Osteocyte (in vitro differentiated cells): ENCODE measurements at places on chromosomes 6 and 20. TPM values are rescaled to one million over a fixed set of nuclear protein-coding genes. Genes with fewer than 3 reads are reported as not detected.

TNFRSF6B gene
- 0.84 and 2.3 TPM in 2 replicates for total RNA-seq

FOXF2 gene
- 1.5 and 1.8 TPM in 2 replicates for total RNA-seq

RREB1 gene
- total RNA-seq: 29.4 and 29.9 TPM in 2 replicates

BPIFA2 gene
- total RNA-seq: not detected in 2 replicates

YWHAB gene
- total RNA-seq: 203 and 205 TPM in 2 replicates

TCF21 gene
- total RNA-seq: not detected in 2 replicates

- no peak overlapping the region for H3K27ac ChIP-seq
- no peaks in the 10 kb centered on the region for H3K4me1 ChIP-seq
- no peak overlapping the region for H3K4me3 ChIP-seq
- no peaks in the 10 kb centered on the region for H3K36me3 ChIP-seq
- DNase-seq: no peak
- peaks cover 23% of the 10 kb centered on the region for H3K27me3 ChIP-seq
Observed at GRCh38 chr6:90336388-90336947, 39.8 kb upstream of the BACH2 start.

DNA sequence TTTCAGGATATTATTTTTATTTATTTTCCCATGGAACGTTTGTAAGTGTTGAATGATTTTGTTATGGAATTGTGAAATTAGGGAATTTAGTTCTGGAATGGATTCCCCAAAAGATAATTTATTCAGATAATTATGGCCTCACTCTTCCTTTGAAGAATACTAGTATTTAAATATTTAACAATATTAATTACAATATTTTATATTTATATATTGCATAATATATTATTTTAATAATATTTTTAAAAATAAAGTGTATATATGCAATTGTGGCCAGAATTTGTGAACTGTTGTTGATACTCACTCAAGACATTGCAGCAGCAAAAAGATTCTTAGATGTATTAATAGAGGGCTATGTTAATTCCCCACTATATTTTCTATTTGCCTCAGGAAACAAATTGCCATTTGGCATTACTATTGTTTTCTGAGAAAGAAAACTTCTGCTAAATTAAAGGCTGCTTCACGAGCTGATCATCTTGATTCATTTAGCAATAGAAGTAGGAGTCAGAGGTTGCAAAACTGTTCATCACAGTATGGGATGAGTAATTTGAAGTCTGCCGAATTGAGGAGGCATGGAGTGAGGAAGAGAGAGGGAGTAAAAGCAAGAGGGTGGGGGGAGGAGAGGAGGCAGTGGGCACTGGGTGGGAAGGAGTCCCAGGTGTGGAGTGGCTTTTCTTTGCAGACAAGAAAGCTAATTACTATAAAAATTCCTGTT is 729.2 kb downstream of the DHX35 start:
- H3K27me3 ChIP-seq: no peaks in the 10 kb centered on the region
- H3K36me3 ChIP-seq: no peaks in the 10 kb centered on the region
- H3K27ac ChIP-seq: no peak overlapping the region
- H3K4me1 ChIP-seq: peaks cover 31% of the 10 kb centered on the region
- no peak for DNase-seq

DNA sequence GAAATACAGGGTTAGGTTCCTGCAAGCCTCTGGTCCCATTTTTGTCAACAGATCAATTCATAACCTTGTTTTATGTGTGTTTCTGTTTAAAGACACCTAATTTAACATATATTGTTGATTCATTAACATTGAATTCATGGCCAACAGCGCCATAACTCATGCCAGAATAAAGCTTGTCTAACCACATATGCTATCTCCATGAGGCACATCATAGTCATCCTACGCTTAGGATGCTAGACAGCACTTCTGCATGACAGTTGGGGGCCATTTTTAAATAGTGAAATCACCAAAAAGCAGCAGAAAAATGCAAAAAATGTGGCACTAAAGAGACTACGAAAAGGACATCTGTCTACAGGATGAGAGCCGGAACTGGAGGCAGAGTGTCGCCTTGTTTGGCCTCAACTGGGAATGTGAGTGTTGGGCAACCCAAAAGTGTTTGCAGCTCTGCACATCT is 37.9 kb downstream of the TRAM2 start:
- no peak for DNase-seq
- peak overlapping the region; percentile 33 for H3K4me3 ChIP-seq
- H3K36me3 ChIP-seq: peaks cover 27% of the 10 kb centered on the region
- H3K27me3 ChIP-seq: no peaks in the 10 kb centered on the region

DNA sequence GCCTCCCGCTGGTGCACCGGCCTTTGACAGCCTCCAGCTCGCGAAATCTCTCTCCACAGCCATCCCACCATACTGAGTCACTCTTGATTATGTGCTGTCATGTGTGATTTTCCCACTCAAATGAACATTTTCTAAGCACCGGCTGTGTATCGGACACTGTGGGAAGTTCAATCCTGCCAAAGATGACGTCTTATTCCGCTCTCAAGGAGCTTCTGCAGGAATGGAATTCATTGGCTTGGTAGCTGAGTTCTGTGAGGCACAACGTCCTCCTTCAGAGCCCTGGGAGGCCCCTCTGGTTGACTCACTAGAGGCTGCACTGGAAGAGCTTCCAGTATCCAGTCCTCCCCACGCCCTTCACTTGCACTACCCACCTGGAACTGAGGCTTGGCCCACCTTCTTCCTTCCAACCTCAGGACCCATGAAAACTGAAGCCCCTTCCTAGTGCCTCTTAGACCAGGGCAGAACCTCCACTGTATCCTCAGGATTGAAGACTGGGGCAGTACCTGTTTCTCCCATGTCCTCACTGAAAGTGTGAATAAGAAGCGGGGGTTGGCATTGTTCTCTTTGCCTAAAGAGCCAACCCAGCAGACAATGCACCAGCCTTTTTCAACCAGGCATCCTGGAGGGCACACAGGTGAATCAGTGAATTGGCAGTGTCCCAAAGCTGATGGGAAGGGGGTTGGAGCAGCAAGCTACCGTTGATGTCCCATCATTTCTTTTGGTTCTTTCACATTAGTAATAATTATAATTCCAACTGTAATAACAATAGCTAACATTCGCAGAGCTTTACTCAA is 1.7 kb downstream of the UNC5CL start:
- no peaks in the 10 kb centered on the region for H3K36me3 ChIP-seq
- H3K4me1 ChIP-seq: peaks cover 6% of the 10 kb centered on the region
- H3K4me3 ChIP-seq: no peak overlapping the region
- no peak for DNase-seq
- H3K27ac ChIP-seq: no peak overlapping the region
